ENCODE measurements at places on chromosomes 1 and 21. TPM values are rescaled to one million over a fixed set of nuclear protein-coding genes. Genes with fewer than 3 reads are reported as not detected.

- no peak for DNase-seq
Observed at GRCh38 chr1:113027449-113027848, 45.5 kb upstream of the LRIG2 start.

DNA sequence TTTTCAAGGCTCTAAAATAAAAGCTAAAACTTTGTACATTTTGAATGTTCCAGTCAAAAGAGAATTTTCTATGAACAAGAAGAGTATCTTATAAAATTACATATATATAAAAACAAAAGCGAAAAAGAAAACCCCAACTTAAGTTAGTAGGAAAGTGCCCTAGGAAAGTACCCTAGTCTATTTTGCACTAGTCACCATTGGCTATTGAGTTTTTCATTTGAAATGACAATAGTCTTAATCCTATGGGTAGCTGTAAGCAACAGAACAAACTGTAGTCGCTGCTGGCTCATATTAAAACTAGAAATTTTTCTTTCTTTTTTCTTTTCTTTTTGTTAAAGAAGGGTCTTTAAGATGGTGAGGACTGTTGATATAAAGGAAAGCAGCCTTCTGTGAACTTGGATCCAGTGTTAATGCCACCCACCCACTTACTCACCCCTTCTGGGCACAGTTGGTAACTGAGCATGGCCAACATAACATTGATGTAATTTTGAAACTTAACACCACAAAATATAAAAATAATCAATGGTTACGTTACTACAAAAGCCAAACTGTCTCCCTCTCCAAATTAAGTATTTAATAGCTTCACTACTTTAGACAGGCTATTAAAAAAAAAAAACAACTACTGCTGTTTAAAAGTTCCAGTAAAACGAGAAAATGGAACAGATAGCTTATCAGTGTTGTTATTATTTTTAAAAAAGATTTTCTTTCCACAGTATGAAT, 177.0 kb downstream of the EIF4G3 start:
- DNase-seq = no peak

TNFRSF14 gene
- 2.0 TPM for total RNA-seq

- DNase-seq = no peak
Observed at GRCh38 chr1:36906555-36906954, 127.8 kb downstream of the GRIK3 start.

DNA sequence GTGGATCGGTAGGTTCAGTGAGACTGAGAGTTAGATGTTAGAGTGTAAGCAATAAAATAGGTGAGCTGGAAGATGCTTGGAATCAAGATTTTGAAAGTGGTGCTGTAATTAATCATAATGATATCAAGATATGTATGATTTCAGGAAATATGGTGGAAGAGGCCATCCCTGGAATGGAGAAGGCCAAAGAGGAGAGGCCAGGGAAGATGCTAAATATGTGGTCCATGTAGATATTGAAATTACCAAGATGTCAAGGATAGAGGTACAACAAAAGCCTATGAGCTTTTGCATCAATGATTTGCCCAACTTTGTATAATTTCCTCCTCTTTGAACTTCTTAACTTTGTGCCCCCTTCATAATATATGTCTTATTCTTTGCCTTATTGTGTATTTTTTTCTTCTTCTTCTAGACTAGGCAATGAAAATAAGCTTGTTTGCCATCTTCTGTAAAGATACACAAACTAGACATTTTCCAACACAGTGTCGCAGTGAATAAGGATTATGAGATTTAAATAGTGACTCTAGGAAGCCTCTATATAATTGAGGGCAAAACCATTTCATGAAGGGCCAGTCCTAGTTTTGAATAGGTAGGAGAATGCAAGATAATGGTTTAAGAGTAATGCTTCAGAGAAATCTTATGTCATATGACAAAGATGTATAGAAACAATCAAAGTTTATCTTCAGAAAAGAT, 8.9 kb downstream of the PTGS2 start:
- DNase-seq = no peak

IFI16 gene
- total RNA-seq = 23.4 TPM

- DNase-seq = no peak
Observed at GRCh38 chr1:119978018-119978505, 81.7 kb upstream of the ADAM30 start.

GRCh38 chr21:44764319-44765230, 37.0 kb downstream of the UBE2G2 start:
- no peak for DNase-seq
